ENCODE measurements at places on chromosomes 13 and 19.
A peak's percentile ranks its signal among the peaks of the same experiment; 100 is the strongest.

GRCh38 chr13:74683411-74683810 lies 549.2 kb upstream of the KLF12 start:
- no peak for DNase-seq

GRCh38 chr13:110971486-110971885 lies 56.6 kb upstream of the ANKRD10 start:
- no peak for DNase-seq

GRCh38 chr13:112959206-112959605 lies 9.8 kb upstream of the MCF2L start:
- DNase-seq = no peak

DNA sequence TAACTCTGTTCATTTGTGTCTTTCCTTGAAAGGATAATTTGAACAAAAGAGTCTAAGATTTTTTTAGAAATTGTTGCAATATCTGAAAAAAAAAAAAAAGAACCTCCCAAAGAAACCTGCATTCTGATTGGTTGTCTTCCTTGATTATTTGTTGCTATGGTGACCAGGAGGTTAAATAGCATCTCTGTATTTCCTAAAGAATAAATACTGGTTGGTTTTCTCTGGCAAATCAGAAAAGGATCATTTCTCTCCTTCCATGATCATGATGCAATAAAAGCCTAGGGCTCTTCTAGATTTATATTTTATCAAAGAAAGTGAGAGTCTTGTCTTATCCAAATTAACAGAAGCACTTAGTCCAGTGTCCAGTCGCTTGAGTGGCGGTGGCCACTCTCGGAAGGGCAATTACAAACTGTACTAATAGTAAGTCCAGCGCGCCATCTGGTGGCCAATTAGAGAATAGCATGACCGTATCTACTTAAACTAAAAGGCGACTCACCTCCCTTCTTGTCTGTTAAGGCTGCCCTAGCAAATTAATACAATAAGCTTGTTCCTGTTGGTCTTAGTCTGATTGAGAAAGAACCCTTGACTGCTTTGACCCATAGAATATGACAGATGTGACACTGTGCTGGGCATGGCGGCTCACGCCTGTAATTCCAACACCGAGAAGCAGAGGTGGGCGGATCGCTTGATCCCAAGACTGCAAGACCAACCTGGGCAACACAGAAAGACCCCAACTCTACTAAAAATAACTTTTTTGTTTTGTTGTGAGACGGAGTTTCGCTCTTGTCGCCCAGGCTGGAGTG lies 47.0 kb upstream of the PNMA8B start:
- peak; percentile 75 for DNase-seq

GRCh38 chr13:98564204-98564603 lies 12.7 kb downstream of the STK24 start:
- DNase-seq = no peak

DNA sequence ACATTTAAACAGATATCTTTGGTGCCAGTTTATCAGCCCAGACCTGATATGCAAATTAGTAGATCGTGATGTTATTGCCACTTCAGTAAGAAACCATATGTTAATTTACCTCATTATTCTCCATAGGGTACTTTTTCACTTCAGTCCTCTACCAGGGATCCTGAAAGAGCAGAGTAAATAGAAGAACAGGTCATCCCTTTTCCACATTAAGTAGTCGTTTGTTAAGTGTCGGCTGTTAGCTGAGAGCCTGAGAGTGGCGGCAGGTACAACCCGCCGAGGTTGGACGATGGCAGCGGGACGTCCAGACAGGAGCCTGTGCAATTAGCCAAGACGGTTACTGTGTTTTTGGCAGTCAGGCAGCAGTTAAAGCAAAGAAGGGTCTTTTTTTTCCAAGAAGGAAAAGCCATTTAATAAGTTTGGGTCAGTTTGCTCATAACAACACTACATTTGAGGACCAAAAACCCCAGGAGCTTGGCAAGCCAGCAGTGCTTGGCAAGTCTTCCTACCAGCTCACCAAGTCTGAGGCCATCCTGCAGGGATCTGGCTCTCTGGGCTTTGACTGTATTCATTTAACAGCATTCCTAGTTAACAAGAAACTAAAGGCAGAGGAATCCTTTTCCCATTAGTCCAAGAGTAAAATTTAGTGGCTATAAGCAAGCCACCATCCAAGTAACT lies 231.8 kb downstream of the SHISA2 start:
- DNase-seq = no peak

DNA sequence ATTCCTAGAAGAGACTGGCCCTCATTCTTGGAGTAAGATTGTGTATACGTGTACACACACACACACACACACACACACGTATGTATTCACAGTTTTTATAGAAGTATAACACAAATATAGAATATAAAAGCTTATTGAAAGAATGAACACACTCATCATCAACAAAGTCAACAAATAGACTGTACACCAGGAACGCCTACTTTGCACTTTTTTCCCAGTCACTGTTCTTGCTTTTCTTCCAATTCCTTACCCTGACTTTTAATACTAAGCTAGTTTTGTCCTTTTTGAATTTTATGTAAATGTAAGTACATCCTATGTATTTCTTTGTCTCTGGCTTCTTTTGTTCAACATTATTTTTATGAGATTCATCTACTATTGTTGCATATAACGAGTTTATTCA lies 264.5 kb downstream of the MAB21L1 start:
- no peak for DNase-seq

GRCh38 chr19:55400281-55401087 lies 7.1 kb downstream of the UBE2S start:
- DNase-seq = no peak

DNA sequence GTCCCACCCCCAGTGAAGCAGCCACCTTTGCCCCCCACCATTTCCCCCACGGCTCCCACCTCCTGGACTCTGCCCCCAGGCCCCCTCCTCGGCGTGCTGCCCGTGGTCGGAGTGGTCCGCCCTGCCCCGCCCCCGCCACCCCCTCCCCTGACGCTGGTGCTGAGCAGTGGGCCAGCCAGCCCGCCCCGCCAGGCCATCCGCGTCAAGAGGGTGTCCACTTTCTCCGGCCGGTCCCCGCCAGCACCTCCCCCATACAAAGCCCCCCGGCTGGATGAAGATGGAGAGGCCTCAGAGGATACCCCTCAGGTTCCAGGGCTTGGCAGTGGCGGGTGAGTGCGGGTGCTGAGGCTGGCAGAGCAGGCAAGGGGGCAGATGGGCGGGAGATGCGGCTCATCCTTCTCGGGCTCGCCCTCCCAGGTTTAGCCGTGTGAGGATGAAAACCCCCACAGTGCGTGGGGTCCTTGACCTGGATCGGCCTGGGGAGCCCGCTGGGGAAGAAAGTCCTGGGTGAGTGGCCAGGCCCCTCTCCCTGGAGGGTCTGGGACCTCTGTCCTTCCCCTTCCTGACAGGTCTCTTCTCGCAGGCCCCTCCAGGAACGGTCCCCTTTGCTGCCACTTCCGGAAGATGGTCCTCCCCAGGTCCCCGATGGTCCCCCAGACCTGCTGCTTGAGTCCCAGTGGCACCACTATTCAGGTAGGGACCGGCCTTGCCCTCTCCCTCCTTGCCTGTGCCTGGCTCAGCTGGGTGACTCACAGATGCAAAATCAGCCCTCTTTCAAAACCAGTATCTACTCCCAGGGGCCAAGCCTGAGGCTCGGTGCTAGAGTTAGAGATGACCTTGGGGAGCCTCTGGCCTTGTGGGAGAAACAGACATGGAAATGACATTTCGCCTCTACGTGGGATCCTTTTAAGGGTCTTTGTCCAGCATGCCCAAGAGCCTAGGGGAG lies 8.8 kb downstream of the IGFLR1 start:
- no peak for DNase-seq

- no peak for DNase-seq
Measured at GRCh38 chr13:107091428-107091827, 523.5 kb upstream of the ARGLU1 start.

- DNase-seq = no peak
Measured at GRCh38 chr19:9700229-9700981, 25.5 kb upstream of the ZNF562 start.

GRCh38 chr13:43792076-43792881 lies 5.5 kb upstream of the ENOX1 start:
- DNase-seq = no peak

DNA sequence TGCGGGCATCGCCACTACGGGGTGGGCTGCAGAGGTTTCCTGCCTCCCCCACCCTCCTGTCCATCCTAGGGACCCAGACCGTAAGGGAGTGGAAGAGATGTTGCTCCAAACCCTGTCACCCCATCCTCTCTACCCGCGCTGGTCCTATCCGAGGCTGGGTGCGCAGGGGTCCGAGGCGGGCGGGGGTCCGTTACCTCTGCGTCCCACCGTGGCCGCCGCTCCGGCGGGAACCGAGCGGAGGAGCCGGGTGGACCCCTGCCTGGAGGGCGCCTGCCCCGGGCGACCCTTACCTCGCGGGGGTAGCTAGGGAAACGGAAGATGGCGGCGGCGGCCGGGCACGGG lies at the start of gene DGKH:
DGKH (plus strand) TSS at position 307 of the 342 bp plus-strand sequence. CDS start 126 bp downstream, outside the sequence.
- no peak for DNase-seq

- no peak for DNase-seq
Measured at GRCh38 chr13:32316028-32316339, 676 bp downstream of the BRCA2 start.

GRCh38 chr19:22620401-22620800 lies 13.7 kb upstream of the ZNF492 start:
- no peak for DNase-seq

GRCh38 chr19:19538061-19538784 lies at the start of gene CILP2:
Gene CILP2, plus strand, starts transcription at chr19:19538265. Its CDS starts 85 bp downstream, at chr19:19538350.
- DNase-seq = peak; percentile 64

- DNase-seq = no peak
Measured at GRCh38 chr19:7787141-7787540, 24.1 kb downstream of the CLEC4M start.

- no peak for DNase-seq
Measured at GRCh38 chr19:47323872-47324271, 8.1 kb upstream of the C5AR2 start.

GRCh38 chr19:46369817-46370216 lies 22.9 kb downstream of the PPP5C start:
- no peak for DNase-seq

GRCh38 chr13:49996161-49996915 lies 504 bp upstream of the TRIM13 start:
- DNase-seq = peak; percentile 92

DNA sequence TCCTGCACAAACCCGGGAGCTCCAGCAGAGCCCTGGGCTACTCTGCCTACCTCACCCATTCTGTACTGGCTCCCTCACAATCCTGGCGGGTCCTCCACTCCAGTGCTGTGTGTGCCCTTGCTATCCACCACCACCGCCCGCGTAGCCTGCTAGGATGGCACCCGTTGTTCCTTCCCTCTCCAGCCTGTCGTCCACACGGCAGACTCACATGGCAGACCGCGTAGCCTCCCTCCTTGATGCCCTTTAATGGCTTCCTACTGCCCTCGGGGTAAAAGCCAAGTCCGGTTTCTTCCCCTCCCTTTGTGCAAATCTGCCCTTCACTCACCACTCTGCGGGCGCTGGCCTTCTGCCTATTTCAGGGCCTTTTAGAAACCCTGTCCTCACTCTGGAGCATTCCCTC lies 106.6 kb downstream of the RAB20 start:
- no peak for DNase-seq

DNA sequence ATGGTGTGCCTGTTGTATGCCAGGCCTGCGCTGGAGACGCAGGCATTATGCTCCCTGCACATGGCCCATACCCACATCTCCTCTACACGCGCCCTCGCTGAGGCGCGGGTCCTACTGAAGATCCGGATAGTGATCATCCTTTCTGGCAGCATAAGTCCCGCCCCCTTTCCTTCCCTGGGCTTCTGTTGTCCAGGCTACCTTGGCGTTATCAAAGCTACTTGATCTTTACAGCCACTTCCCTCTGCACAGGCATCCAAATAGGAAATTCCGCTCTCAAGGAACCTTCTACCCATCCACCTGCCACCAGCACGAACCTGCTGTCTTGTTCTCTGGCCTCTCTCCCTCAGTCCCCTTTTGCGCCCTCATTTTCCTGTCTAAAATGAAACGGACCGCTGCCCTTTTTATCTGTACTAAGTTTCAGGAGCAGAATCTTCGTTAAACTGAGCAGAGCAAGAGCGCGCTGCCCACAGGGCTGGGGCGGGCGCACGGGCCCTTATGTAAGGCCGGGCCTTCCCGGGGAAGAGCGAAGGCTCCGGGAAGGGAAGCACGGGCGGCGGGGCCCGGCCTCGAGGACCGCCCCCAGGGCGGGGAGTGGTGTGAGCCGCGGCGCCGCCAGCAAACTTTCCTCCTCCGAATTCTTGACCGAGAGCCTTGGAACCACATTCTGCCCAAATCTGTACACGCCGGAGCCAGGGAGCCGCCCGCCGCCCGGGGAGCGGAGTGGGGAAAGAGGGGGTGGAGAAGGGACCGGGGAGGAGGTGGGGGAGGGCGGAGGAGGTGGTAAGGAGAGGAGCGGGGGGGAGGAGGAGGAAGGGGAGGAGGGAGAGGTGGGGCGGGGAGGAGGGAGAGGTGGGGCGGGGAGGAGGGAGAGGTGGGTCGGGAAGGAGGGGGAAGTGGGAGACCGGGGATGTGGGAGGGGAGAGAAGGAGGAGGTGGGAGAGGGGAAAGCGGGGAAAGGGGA lies 920 bp upstream of the UBE2L5 start:
- peak; percentile 85 for DNase-seq

- DNase-seq = peak; percentile 77
Measured at GRCh38 chr13:52127783-52128702, 830 bp downstream of the NEK5 start.

- DNase-seq = peak; percentile 68
Measured at GRCh38 chr19:46404055-46404752, 9.2 kb downstream of the CCDC8 start.

DNA sequence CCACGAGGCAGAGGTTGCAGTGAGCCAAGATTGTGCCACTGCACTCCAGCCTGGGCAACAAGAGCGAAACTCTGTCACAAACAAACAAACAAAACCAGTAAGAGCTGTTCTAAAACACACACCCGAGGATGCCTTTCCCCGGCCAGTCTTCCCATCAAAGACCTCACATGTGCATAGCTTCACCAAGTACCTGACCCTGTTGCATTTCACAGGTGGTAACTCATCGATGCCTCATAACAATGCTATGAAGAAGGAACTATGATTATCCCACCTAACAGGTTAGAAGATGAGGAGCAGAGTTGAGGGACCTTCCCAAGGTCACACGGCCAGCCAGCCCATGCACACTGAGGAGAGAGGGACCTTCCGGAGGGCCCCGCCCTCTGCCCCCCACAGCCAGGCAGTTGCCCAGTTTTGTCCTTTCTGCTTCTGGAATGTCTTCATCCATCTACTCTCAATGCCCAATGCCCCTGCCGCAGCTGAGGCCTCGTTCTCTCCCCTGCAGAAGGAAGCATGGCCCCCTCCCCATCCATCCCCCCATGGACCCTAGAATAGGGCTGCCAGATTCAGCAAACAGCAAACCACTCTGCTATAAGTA lies 16.8 kb upstream of the LENG8 start:
- no peak for DNase-seq

Measured in AG08395 (cell line).